ENCODE measurements at places on chromosomes 11 and 22. TPM values are rescaled to one million over a fixed set of nuclear protein-coding genes. Genes with fewer than 3 reads are reported as not detected.

GRCh38 chr11:110032259-110032658 lies 60.9 kb upstream of the ZC3H12C start:
- H3K4me1 ChIP-seq = no peaks in the 10 kb centered on the region
- no peaks in the 10 kb centered on the region for H3K27me3 ChIP-seq
- DNase-seq = no peak
- no peaks in the 10 kb centered on the region for H3K36me3 ChIP-seq
- H3K4me3 ChIP-seq = no peak overlapping the region

DNA sequence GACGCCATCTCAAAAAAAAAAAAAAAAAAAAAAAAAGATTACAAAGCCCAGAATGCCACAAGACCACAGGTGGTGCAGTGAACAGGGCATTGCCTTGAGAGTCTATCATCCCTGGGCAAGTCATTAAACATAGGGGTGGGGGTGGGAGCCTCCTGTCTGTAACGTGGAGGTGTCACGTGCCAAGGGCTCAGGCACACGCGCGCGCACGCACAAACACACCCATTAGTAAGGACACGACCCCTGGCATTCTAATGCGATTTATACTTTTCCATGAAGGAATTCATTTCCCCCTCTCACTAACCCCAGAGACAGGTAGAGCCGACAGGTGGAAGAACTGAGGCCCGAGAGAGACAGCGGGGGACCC lies 5.8 kb upstream of the GCAT start:
- H3K36me3 ChIP-seq = no peaks in the 10 kb centered on the region
- peaks cover 61% of the 10 kb centered on the region for H3K27me3 ChIP-seq
- H3K4me1 ChIP-seq = peaks cover 15% of the 10 kb centered on the region

DNA sequence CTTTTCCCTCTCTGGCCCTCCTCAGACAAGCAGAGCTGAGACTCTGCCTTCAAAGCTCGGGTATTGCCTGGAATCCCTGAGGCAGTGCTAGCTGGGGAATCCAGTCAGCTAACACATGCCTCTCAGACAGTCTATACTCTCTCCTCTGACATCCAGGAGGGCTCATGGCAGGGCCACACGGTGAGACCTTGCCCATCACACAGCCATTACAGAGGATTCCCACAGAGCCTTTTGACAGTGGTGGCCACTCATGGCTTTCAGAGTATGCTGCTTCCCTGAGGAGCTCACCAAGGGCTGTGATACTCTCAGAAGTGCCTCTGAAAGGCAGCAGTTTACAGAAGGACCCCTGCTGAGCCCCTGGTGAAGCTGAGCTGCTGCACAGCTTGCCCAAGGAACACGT lies 165.3 kb downstream of the RRAS2 start:
- DNase-seq = no peak
- H3K27ac ChIP-seq = no peak overlapping the region
- no peaks in the 10 kb centered on the region for H3K27me3 ChIP-seq
- H3K4me3 ChIP-seq = no peak overlapping the region
- no peaks in the 10 kb centered on the region for H3K4me1 ChIP-seq
- H3K36me3 ChIP-seq = no peaks in the 10 kb centered on the region

- peaks cover 78% of the 10 kb centered on the region for H3K4me1 ChIP-seq
- peak; percentile 83 for DNase-seq
- peak overlapping the region; percentile 94 for H3K4me3 ChIP-seq
- peak overlapping the region; percentile 85 for H3K27ac ChIP-seq
- H3K36me3 ChIP-seq = no peaks in the 10 kb centered on the region
Observed at GRCh38 chr11:118921929-118922744, 3.6 kb downstream of the BCL9L start.

- H3K36me3 ChIP-seq = no peaks in the 10 kb centered on the region
- no peak overlapping the region for H3K4me3 ChIP-seq
- DNase-seq = no peak
- no peak overlapping the region for H3K27ac ChIP-seq
- H3K4me1 ChIP-seq = no peaks in the 10 kb centered on the region
- no peaks in the 10 kb centered on the region for H3K27me3 ChIP-seq
Observed at GRCh38 chr11:26418386-26418912, 86.5 kb downstream of the ANO3 start.

GRCh38 chr11:1202776-1203504 lies 19.9 kb upstream of the MUC5B start:
- H3K27me3 ChIP-seq = peaks cover 45% of the 10 kb centered on the region
- H3K27ac ChIP-seq = no peak overlapping the region

The LDHAL6A gene
- total RNA-seq = not detected

GRCh38 chr11:1648653-1649420 lies 19.3 kb downstream of the KRTAP5-5 start:
- H3K27me3 ChIP-seq = peaks cover 37% of the 10 kb centered on the region
- H3K4me3 ChIP-seq = no peak overlapping the region
- H3K4me1 ChIP-seq = peaks cover 7% of the 10 kb centered on the region
- H3K36me3 ChIP-seq = no peaks in the 10 kb centered on the region
- peak; percentile 56 for DNase-seq

GRCh38 chr11:128156486-128156885 lies 430.9 kb downstream of the ETS1 start:
- H3K27me3 ChIP-seq = no peaks in the 10 kb centered on the region
- H3K4me3 ChIP-seq = no peak overlapping the region

The ANGPTL5 gene
- total RNA-seq = not detected

DNA sequence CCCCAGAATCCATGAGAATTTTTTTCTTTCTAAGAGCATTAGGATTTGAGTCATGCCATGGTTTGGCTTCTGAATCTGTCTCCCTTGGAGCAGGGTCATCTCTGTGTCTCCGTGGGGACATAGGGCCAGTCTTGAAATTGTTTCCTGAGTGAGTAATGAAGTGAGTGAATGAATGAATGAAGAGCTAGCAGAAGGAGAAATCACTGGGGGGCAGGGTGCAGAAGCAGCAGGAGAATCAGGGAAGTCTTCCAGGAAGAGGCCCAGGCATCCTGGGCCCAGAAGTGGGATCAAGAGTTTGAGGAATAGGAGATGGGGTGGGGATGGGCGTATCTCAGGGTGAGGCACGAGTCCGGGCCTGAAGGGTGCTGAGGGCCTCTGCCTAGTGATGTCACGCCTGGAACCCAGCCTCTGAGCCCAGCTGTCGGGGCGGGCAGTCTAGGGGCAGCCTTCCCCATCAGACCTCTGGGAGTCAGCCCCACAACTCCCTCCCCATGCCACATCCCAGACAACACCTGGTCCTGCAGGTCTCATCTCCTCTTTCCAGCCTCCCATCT lies 12.5 kb upstream of the MGAT3 start:
- H3K36me3 ChIP-seq = no peaks in the 10 kb centered on the region
- no peak overlapping the region for H3K4me3 ChIP-seq
- H3K4me1 ChIP-seq = peaks cover 51% of the 10 kb centered on the region
- H3K27ac ChIP-seq = no peak overlapping the region
- DNase-seq = no peak

DNA sequence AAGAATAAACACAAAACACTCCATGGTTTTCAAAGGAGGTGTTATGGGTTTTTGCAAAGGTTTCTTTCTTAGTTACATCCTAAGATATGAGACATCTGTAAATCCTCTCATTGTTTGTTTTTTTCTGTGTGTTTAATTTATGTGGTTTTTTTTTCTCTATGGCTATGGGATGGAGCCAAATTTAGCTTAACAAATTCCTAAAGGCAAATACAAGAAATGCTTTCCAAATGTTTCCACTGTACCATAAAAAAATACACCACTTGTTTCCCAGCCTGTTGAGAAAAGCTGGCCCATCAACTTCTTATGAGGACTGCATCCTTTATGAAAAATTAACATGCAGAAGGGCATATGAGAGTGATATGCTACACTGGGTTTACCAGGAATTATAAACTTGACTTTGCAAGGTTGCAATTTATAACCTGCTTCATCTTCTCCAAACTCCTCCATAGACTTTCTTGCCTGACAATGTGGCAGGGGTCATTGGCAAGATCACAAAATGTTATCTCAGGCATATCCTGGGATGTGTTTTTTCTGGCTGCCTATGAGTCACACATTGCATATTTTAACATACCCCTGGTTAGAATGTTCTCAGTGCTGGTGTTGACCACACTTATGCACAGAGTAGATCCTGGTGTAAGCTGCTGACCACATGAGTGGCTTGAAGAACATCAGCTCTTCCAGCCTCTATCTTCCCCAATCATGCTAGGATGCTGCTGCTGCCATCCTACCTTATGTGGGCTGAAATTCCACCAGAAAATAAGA lies 137.6 kb upstream of the TTC12 start:
- H3K27me3 ChIP-seq = no peaks in the 10 kb centered on the region
- no peak overlapping the region for H3K4me3 ChIP-seq
- no peaks in the 10 kb centered on the region for H3K36me3 ChIP-seq
- DNase-seq = no peak
- H3K4me1 ChIP-seq = no peaks in the 10 kb centered on the region

DNA sequence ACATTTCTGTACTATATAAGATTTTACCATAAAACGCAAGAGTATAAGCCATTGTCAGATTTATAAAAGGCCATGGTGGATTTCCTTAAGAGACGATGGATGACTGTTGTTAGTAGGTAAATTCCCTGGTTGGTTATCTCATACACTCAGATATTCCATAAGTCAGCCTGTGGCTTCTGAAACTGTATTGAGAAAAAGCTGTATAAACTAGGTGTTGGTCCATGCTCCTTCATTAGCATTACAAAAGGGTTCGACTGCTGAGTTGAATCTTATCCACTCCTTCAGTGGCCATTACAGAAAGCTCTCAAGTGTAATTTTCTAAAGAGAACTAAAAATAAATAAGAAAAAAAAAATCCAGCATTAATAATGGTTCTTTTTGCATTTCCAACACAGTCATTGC lies 5.3 kb downstream of the GRAP2 start:
- no peaks in the 10 kb centered on the region for H3K36me3 ChIP-seq
- H3K4me1 ChIP-seq = no peaks in the 10 kb centered on the region
- H3K4me3 ChIP-seq = no peak overlapping the region
- no peak overlapping the region for H3K27ac ChIP-seq
- H3K27me3 ChIP-seq = no peaks in the 10 kb centered on the region
- no peak for DNase-seq

The KRTAP5-1 gene
- total RNA-seq = not detected

- no peak overlapping the region for H3K4me3 ChIP-seq
- no peak overlapping the region for H3K27ac ChIP-seq
- no peaks in the 10 kb centered on the region for H3K27me3 ChIP-seq
- no peak for DNase-seq
Observed at GRCh38 chr11:94934362-94934761, 39.0 kb downstream of the CWC15 start.

DNA sequence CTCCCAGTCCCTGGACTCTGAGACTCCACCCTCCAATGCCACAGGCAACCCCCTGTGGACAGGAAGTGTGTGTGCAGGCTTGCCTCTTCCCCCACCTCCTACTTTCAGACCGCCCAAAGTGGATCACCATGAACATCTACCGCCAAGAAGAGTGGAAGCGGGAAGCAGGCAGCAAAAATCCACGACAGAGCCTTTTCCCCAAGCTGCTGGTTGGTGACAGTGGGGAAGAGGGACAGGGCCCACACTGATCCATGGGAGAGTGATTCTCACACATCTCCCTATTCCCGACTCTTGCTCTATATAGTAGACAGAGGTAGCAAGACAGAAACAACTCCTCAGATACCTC lies 53.4 kb upstream of the SPATA19 start:
- no peak overlapping the region for H3K4me3 ChIP-seq
- no peaks in the 10 kb centered on the region for H3K4me1 ChIP-seq
- H3K27ac ChIP-seq = no peak overlapping the region
- DNase-seq = no peak
- H3K27me3 ChIP-seq = no peaks in the 10 kb centered on the region

DNA sequence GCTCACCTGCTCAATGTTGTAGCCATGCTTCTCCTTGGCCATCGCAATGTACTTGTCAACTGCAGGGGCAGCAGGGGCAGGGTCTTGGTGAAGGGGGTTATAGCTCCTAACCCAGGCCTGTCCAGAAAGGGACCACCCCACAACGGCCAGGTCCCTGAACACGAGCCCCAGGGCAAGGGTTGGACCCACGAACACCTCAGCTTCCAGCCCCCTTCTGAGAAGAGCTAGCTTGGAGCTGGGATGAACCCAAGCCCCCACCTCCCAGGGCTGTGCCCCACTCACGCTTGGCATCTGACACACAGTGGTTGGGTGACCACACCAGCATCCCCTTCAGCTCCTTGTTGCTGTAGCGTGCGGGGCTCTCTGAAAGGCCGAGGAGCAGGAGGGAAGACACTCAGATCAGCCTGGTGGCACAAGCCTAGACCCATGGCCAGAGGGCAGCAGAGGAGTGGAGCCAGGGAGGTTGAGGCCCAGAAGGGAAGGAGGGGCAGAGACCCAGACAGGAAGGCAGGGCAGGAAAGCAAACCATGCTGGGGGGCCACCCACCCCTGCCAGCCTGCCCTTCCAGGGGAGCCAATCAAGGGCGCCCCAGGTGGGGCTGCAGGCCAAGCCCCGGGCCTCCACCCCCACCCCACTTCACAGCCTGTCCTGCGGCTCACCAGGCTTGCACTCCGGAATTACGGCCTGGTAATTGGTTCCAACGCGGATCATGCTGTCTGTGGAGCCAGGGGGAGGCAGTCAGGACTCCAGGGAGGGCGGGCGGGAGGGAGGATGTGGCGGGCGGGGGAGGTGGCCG lies 1.9 kb downstream of the RCOR2 start:
- no peak overlapping the region for H3K27ac ChIP-seq
- H3K4me3 ChIP-seq = no peak overlapping the region
- peaks cover 51% of the 10 kb centered on the region for H3K4me1 ChIP-seq
- peaks cover 25% of the 10 kb centered on the region for H3K36me3 ChIP-seq
- H3K27me3 ChIP-seq = no peaks in the 10 kb centered on the region

The INSC gene
- total RNA-seq = 0.32 TPM

- H3K27me3 ChIP-seq = no peaks in the 10 kb centered on the region
- no peak overlapping the region for H3K27ac ChIP-seq
- H3K4me1 ChIP-seq = no peaks in the 10 kb centered on the region
- DNase-seq = no peak
- no peaks in the 10 kb centered on the region for H3K36me3 ChIP-seq
Observed at GRCh38 chr11:31714840-31715239, 96.3 kb downstream of the PAX6 start.
